Caco-2 (cell line): ENCODE measurements at places on chromosomes 4 and X. TPM values are rescaled to one million over a fixed set of nuclear protein-coding genes. Genes with fewer than 3 reads are reported as not detected.

- no peak for DNase-seq
Observed at GRCh38 chr4:146442801-146443200, 78.9 kb downstream of the SLC10A7 start.

DNA sequence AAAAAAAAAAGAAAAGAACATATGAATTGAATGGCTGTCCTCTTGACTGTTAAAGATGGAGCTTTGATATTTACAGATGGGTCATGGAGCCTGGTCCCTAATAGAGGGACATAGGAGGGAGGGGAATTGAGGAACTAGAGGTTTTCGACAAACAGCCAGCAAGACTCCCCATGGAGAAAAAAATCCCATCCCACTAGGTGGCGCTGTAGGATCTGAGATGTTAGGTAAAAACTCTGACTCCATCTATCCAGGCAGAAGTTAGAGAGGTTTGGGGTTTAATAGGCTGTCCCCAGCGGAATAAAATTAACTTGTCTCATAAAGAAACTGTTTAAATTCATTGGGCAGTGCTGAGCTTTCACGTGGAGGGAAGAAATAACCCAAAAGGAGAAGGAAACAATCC is 45.9 kb downstream of the HMGB2 start:
- peak; percentile 74 for DNase-seq

DNA sequence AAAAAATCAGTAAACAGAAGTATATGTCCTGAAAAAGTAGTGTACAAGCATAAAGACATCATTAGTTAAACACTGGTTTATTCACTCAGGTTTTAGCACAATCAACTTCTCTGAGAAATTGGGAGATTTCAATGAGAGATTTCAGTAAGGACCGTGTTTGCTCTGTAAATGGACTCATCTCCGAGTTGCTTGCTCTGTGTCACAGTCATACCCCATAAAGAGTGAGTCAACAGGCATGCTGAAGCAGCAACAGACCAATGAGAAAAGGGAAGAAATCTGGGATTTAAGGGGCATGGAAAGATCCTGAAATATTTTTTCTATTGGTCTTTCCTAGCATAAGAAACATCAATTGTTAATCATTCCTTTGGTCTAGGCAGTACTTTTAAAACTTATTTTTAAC is 4.7 kb downstream of the GLUD2 start:
- DNase-seq: no peak

DNA sequence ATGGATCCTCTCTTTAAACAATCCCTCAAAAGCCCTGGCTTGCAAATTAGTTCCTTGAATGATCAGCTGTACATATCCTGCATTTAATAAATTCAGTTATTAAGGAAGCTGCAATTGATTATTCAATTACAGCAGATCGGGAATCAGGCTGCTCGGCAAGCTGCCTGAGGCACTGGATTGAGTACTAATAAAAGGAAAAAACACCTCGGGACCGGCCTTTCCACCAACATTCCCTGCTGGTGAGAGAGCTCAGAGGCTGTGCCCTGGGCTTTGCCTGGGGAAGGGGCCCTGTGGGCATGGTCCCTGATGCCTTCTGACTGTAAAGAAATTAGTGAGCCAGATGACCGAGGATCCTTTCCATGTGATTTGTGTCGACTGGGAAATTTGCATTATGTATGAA is 69.2 kb downstream of the SORCS2 start:
- DNase-seq: no peak

- DNase-seq: no peak
Observed at GRCh38 chr4:74653331-74654229, 140.7 kb downstream of the BTC start.

DNA sequence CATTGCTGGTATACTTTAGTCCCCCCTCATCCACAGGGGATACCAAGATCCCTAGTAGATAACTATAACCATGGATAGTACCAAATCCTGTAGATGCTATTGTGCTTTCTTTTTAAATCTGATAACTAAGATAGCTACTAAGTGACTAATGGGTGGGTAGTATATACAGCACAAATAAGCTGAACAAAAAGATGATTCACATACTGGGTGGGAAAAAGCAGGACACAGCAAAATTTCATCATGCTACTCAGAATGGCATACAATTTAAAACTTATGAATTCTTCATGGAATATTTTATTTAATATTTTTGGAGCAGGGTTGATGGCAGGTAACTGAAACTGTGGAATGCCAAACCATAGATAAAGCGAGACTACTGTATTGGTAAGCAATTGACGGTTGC is 161.6 kb downstream of the IL15 start:
- DNase-seq: no peak

- peak; percentile 33 for DNase-seq
Observed at GRCh38 chr4:183241322-183241640, 78.8 kb downstream of the CLDN22 start.

DNA sequence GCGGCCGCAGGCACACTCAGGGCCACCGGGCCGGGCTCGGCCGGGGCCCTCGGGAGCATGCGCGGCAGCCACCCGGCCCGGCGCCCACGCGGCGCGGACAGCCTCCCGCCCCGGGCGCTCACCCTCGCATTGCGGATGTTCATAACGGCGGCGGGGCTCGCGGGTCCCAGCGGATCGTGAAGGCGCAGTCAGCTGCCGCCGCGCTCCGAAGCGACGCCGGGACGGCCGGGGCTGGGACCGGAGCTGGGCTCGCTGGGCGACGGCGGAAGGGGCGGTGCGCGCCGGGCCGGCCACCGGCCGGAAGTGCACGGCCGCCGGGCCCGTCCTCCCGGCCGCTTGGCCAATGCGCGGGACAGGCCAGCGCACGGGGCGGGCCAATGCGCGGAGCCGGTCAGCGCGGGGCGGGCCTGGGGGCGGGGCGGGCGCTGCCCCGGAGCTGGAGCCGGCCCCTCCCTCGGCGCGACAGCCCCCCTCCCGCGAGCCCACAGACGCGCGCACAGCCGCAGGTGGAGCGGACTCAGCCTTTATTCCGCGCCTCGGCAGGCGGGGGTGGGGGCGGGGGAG is at the start of gene NAA10:
Gene NAA10, minus strand, starts transcription at position 276 of the 564 bp plus-strand sequence. Its CDS starts 133 bp downstream, at position 143.
- DNase-seq: peak; percentile 81

DNA sequence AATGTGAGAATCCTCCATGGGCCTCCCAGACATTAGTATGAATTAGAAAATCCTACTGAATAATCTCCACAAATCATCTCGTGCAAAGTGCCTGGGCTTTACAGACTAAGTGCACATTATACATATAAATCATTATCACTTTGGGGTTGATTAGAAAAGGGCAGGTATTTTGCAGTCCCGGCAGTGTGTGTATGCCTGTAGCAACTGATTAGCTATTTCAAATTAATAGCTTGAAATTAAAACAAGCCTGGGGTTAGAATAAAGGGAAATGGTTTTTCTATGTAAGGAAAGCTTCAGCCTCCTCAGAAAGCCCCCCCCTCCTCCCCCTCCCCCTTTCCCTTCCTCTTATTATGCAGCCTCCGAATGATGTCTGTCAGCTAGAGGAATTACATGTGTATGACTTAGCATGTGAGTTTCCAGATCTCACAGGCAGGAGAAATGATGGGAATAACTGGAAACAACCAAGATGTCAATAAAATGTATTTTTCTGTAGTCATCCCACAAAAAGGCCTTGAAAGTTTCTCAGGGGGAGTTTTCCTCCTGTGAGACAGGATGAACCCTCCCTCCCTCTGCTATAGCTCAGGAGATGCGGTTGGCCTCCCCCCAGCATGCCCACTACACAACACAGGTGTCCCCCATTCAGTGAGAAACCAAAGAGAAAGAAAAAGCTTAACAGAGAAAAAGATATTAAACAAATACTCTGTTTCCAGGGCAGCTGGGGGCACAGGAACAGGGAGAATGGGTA is 41.2 kb upstream of the RASGEF1B start:
- DNase-seq: no peak

DNA sequence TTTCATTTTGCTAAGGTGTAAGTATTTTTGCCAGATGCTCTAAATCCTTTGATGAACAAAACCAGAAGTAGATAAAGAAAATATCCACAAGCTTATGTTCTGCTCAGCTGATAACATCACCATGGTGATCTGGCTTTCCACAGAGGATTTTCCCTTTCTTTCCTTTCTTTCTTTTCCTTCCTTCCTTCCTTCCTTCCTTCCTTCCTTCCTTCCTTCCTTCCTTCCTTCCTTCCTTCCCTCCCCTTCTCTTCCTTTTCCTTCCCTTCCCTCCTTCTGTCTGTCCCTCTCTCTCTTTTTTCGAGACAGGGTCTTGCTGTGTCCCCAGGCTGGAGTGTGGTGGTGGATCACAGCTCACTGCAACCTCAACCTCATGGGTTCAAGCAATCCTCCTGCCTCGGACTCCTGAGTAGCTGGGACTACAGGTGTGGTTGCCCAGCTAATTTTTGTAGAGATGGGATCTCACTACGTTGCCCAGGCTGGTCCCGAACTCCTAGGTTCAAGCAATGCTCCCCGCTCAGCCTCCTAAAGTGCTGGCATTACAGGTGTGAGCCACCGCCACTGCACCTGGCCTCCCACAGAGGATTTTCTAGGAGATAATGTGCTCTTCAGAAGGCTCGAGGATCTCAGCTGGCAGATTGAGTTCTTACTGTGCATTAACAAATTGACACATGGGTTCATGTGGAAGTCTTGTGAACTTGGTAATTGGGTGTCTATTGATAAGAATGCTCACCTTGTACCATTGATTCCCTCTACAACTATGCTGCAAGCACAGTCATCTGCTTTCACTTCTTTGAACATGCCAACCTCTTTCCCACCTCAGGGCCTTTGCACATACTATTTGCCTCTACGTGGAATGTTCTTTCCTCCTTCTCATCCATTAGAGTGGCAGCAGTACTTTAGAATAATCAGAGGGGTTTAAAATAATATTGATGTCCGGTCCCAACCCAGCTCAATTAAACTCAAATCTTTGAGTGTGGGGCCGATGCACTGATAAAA is 1.4 kb upstream of the RHOH start:
- DNase-seq: no peak

- no peak for DNase-seq
Observed at GRCh38 chr4:112492321-112492720, 23.7 kb downstream of the NEUROG2 start.

- no peak for DNase-seq
Observed at GRCh38 chr4:57672846-57673433, 562.8 kb upstream of the IGFBP7 start.

GRCh38 chr4:114036864-114037263 is 57.4 kb upstream of the ARSJ start:
- no peak for DNase-seq

- peak; percentile 72 for DNase-seq
Observed at GRCh38 chr4:138919094-138919936, 96.3 kb upstream of the NOCT start.

DNA sequence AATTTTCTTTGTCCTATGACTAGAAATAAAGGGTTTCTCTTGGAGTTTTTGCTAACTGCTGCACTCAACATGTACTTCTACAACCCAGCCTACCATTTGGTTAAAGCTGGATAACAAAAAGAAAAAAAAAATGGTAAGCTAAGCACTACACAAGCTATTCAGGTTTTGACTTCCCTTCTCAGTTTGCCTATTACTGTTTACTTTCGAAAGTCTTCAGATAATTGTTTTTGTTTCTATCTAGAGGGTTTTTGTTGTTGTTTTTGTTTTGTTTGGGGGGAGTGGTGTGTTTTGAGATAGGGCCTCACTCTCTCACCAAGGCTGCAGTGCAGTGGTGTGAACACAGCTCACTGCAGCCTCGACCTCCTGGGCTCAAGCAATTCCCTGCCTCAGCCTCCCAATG is 46.6 kb downstream of the CLOCK start:
- DNase-seq: no peak

GRCh38 chr4:7425124-7425523 is 9.6 kb downstream of the PSAPL1 start:
- peak; percentile 17 for DNase-seq

The ALAS2 gene
- total RNA-seq: not detected in 2 replicates

The TEX13D gene
- total RNA-seq: not detected in 2 replicates

The SPIN2A gene
- 0.91 and 1.6 TPM in 2 replicates for total RNA-seq
